ENCODE measurements at places on chromosomes 3 and 15. TPM values are rescaled to one million over a fixed set of nuclear protein-coding genes. Genes with fewer than 3 reads are reported as not detected.

Gene ZNF639
- 14.1 TPM for polyA plus RNA-seq

Gene ADAMTS9
- 33.4 TPM for polyA plus RNA-seq

Gene TXNRD3
- 5.0 TPM for polyA plus RNA-seq

Gene KLHL24
- polyA plus RNA-seq: 39.7 TPM

Gene IL17RD
- polyA plus RNA-seq: 1.3 TPM

Gene DUOXA2
- polyA plus RNA-seq: not detected

Gene SLC15A2
- polyA plus RNA-seq: 2.1 TPM

Gene GAP43
- polyA plus RNA-seq: 2.0 TPM

Gene KNG1
- not detected for polyA plus RNA-seq

Gene ITPKA
- 1.7 TPM for polyA plus RNA-seq

Gene GRIP2
- polyA plus RNA-seq: 56.8 TPM

Gene C3orf70
- polyA plus RNA-seq: 0.75 TPM

Gene ACSBG1
- 0.65 TPM for polyA plus RNA-seq

Gene PDZRN3
- 49.1 TPM for polyA plus RNA-seq

Gene IQCF5
- polyA plus RNA-seq: not detected

Gene MKRN2OS
- polyA plus RNA-seq: not detected

Gene RASL12
- 18.7 TPM for polyA plus RNA-seq

Gene DZIP3
- 6.4 TPM for polyA plus RNA-seq

Gene SPINK8
- polyA plus RNA-seq: not detected

Gene GOLGA8S
- polyA plus RNA-seq: 0.03 TPM

Gene CCR4
- polyA plus RNA-seq: 0.01 TPM

Measured in heart right ventricle (tissue), 16 donors.